Smooth muscle cell of trachea (primary cell): ENCODE measurements at places on chromosomes 3 and 15. TPM values are rescaled to one million over a fixed set of nuclear protein-coding genes. Genes with fewer than 3 reads are reported as not detected.

Gene FAM240A
- not detected in 2 replicates for total RNA-seq

Gene PLSCR5
- not detected in 2 replicates for total RNA-seq

Gene VGLL3
- total RNA-seq, result 25.7 and 55.6 TPM in 2 replicates

Gene SUSD5
- total RNA-seq, result 1.6 and 2.5 TPM in 2 replicates

Gene RLBP1
- not detected in 2 replicates for total RNA-seq

Gene RGMA
- total RNA-seq, result 4.6 and 5.4 TPM in 2 replicates

Gene NEK10
- total RNA-seq, result 38.5 and 54.3 TPM in 2 replicates

Gene FAM107A
- under 0.01 and 0.15 TPM in 2 replicates for total RNA-seq

Gene STRC
- total RNA-seq, result 0.17 TPM in 1 of 2 replicates, not detected in the other

Gene RFTN1
- 62.5 and 152 TPM in 2 replicates for total RNA-seq

Gene PROS1
- total RNA-seq, result 22.5 and 25.2 TPM in 2 replicates

Gene GXYLT2
- total RNA-seq, result 26.0 and 32.4 TPM in 2 replicates

Gene TMCO5A
- not detected in 2 replicates for total RNA-seq

Gene RPL29
- total RNA-seq, result 1,028 and 1,056 TPM in 2 replicates

Gene HESX1
- total RNA-seq, result 1.2 and 1.5 TPM in 2 replicates

Gene SPINT1
- 0.15 and 0.17 TPM in 2 replicates for total RNA-seq

Gene MAP1A
- total RNA-seq, result 150 and 180 TPM in 2 replicates

Gene SLC9A9
- total RNA-seq, result 46.1 and 59.9 TPM in 2 replicates

Gene MCTP2
- 18.9 and 19.6 TPM in 2 replicates for total RNA-seq

Gene ROPN1
- total RNA-seq, result not detected in 2 replicates

Gene ALAS1
- 45.7 and 68.5 TPM in 2 replicates for total RNA-seq

Gene BNC1
- total RNA-seq, result 6.1 and 7.9 TPM in 2 replicates

Gene CLEC3B
- total RNA-seq, result 12.1 and 32.3 TPM in 2 replicates

Gene P2RY12
- 0.29 and 0.33 TPM in 2 replicates for total RNA-seq

Gene DOCK3
- total RNA-seq, result 0.17 and 0.29 TPM in 2 replicates

Gene P3H2
- total RNA-seq, result 13.9 and 14.1 TPM in 2 replicates

Gene DAPK2
- 1.7 and 2.0 TPM in 2 replicates for total RNA-seq

Gene SPPL2A
- 88.1 and 94.3 TPM in 2 replicates for total RNA-seq

Gene SPTSSB
- 0.33 and 0.58 TPM in 2 replicates for total RNA-seq

Gene CYP1A2
- total RNA-seq, result not detected in 2 replicates

Gene ATP10A
- 3.5 and 5.8 TPM in 2 replicates for total RNA-seq

Gene FBLN2
- 195 and 656 TPM in 2 replicates for total RNA-seq

Gene HTR3E
- not detected in 2 replicates for total RNA-seq

Gene ROBO2
- 1.0 and 2.8 TPM in 2 replicates for total RNA-seq

Gene CCDC191
- total RNA-seq, result 2.6 and 4.2 TPM in 2 replicates

Gene PP2D1
- total RNA-seq, result not detected in 2 replicates

Gene RNF168
- 10.4 and 13.2 TPM in 2 replicates for total RNA-seq

Gene CD86
- not detected in 2 replicates for total RNA-seq

Gene GPR62
- under 0.01 TPM in 1 of 2 replicates, not detected in the other for total RNA-seq

Gene GOLGA6L9
- total RNA-seq, result 0.99 and 1.6 TPM in 2 replicates

Gene C3orf20
- under 0.01 TPM in 1 of 2 replicates, not detected in the other for total RNA-seq
